ENCODE measurements at places on chromosomes 6 and 20.
A peak's percentile ranks its signal among the peaks of the same experiment; 100 is the strongest.

- no peak for DNase-seq
These were observed 228.7 kb upstream of the RREB1 start for GRCh38 chr6:6878887-6879585.

DNA sequence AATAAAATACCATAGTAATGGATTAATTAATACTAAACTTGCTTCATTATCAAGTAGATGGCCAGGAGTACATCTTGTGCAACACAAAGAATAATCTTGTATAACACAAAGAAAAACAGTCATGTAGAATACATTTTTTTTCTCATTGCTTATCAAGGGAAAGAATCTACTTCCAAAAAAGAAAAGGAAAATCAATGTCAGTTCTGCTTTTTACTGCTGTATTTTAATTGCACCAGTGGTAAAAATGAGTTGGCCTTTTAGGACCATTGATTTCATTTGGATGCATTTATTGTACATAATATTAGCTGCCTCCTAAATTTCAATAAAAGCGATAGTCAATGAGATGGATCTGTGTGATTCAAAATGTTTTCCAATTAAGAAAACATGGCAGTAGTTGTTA lies 96.9 kb upstream of the BTBD3 start:
- DNase-seq: no peak

DNA sequence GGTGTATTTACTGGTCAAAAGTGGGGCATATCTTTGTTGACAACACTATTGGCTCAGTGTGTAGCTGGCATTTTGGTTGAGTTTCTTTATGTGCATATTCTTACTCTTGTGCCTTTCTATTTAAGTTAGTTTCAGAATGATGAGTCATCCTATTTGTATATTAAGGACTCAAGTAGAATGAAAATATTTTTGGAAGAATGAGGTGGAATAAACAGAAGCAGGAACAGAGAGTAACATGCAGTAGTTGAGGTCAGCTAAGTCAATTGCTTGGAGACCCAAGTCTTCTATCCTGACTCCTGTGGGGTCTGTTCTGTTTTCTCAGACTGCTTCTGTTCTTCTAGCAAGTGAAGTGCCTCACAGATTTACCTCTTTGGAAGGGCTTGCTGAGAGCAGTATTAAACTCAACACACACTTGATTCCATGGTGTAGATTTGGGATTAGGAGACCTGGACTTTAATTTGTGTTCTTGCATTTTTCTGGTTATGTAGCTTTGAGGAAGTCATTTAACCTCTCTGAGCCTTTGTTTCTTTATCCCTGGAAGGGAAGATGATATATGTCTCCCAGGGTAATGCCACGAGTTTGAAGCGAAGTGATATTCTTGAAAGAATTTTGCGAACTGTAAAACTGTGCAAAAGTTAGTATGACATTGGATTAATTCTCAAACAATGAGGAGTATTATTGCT lies 324.3 kb downstream of the QKI start:
- DNase-seq: no peak

GRCh38 chr20:57504411-57504810 lies 20.5 kb downstream of the CTCFL start:
- no peak for DNase-seq

- peak; percentile 48 for DNase-seq
These were observed 25.2 kb downstream of the ILRUN start for GRCh38 chr6:34671367-34671766.

DNA sequence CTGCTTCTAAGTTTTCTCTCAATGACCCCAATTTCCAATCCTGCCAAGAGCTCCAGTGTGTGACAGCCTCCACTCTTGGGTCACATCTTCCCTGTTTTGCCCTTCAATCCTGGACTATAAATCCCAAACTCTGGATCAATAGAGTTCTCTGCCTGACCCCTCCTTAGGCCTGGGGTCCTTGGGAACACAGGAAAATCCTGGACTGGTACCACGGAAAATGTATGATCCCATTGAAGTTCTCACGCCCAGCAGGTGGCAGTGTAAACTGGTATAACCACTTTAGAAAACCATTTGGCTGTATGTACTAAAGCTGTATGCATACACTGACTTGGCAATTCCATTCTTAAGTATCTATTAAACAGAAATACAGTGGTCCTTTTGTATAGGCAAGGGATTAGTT lies 98.0 kb downstream of the SNAP25 start:
- DNase-seq: no peak

DNA sequence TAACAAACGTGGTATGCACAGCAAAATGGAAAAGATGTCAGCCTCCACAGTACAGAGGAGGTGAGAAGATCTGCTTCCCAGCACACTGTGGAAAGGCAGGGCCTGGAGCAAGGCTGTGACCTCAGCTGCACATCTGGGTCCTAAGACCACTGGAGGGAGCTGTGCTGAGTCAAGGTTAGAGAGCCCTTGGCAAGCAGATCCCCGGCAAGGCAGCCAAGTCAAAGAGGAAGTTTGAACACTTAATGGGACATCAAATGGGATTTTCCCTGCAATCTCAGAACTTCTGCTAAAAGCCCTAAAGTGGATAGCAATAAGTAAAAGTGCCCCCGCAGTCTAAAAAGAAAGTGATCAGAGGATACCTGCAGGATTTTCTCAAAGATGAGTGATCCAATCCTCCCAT lies 39.5 kb downstream of the UNC5CL start:
- DNase-seq: peak; percentile 56

Data from AG10803 (cell line).